SJSA1 (cell line): ENCODE measurements at places on chromosomes 2 and 18. TPM values are rescaled to one million over a fixed set of nuclear protein-coding genes. Genes with fewer than 3 reads are reported as not detected.
A peak's percentile ranks its signal among the peaks of the same experiment; 100 is the strongest.

The DNAH6 gene
- 0.58 and 1.1 TPM in 2 replicates for total RNA-seq

The EFR3B gene
- 0.39 and 0.63 TPM in 2 replicates for total RNA-seq

The KLHL14 gene
- not detected in 2 replicates for total RNA-seq

The STARD6 gene
- total RNA-seq = 1.2 TPM in 1 of 2 replicates, not detected in the other

The ASB18 gene
- 1.1 TPM in 1 of 2 replicates, not detected in the other for total RNA-seq

The VSNL1 gene
- 1.00 and 4.1 TPM in 2 replicates for total RNA-seq

The C18orf63 gene
- total RNA-seq = not detected in 2 replicates

DNA sequence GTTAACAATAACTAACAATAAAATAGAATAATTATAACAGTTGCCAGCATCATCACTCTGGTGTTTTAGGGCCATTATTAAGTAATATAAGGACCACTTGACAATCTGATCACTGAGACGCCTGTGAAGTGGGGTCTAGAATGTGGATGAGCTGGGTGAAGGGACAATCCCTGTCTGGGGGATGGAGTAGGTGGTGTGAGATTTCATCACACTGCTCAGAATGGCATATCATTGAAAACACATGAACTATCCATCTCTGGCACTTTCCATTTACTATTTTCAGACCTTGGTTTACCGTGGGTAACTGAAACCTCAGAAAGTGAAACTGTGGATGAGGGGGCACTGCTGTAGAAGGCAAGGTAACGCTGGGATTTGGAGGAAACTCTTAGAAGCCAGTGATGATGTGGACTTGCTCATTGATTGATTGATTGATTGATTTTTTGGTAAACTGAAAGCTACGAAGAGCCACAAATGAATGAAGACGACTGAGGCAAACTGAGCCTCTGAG is 204.4 kb upstream of the TWIST2 start:
- no peak for DNase-seq

DNA sequence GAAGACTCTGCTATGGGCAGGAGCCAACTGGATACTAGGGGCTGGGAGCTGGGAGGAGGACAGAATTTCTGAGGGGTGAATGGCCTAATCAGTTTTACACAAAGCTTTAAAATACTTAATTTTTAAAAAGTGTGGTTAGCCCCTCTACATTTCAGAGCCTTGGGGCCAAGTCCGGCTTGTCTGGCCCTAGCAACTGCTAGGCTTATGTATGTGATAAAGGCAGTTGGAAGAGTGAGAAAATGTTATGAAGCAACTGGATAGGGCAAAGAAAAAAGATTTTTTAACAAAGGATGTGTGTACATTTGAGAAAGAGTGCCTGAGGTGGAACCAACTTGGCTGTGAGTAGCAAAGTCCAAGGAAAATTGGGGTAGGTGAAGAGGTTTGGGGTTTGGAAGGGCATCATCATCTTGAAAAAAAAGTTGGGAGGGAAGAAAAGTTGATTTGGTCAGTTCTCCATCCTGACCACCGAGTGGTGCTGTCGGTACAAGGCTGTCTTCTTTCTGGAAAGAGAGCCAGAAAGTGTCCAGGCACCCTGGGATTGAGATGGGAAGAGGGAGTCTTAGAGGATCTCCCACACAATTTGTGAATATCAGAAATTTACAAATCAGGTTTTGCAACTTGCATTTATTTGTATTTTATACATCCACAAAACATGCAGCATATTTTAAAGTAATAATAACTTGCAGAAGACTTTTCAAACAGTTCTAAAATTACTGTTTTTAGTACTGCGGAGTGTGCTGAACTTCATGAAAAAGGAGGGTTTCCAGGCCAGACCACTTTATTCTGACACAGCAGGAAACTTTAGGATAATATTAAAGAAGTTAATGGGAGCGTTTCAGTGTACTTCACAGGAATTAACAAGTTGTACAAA is 10.5 kb upstream of the CDK15 start:
- DNase-seq = peak; percentile 63

- no peak for DNase-seq
Observed at GRCh38 chr2:227079726-227080125, 84.3 kb downstream of the COL4A4 start.

DNA sequence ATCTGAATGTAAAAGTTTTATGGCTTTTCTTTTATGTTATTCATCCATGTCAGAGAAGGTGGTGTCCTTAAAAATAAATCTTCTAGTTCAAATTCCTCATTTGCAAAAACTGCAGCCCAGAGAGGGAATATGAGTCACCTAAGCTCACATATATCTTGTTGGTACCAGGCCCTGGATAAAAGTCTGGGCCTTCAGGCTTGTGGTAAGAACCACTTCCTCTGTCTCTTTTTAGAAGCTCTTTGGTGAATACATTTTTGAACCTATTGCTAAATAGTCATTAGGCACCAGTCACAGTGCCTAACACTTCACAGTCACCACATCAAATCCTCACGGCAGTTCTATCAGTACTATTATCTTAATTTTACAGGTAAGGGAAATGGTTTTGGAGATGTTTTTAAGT is 199.2 kb downstream of the KCNS3 start:
- DNase-seq = no peak

DNA sequence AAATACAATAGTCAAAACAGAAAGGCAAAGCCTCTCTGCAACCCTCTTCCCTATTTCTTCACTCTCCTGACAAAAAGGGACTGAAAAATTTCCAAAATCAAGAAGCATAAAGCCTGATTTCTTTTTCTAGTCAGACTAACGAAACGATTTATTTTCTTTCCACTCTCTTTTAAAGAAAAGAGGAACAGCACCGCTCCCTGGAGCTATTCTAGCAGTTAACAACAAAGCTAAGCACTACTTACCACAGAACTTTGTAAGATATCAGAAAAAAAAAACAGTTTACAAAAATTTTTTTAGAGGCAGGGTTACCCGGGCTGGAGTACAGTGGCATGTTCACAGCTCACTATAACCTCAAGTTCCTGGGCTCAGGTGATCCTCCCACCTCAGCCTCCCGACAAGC is 14.4 kb upstream of the FHL2 start:
- no peak for DNase-seq
